Neural crest cell (in vitro differentiated cells): ENCODE measurements at places on chromosomes 5 and 9. TPM values are rescaled to one million over a fixed set of nuclear protein-coding genes. Genes with fewer than 3 reads are reported as not detected.

- peak overlapping the region; percentile 100 for H3K27ac ChIP-seq
- peaks cover 15% of the 10 kb centered on the region for H3K27me3 ChIP-seq
- peaks cover 18% of the 10 kb centered on the region for H3K36me3 ChIP-seq
- DNase-seq: no peak
- H3K4me3 ChIP-seq: peak overlapping the region; percentile 98
Observed at GRCh38 chr5:137753691-137754187, 424 bp downstream of the HNRNPA0 start.

Gene CCL21
- total RNA-seq: not detected in 2 replicates

DNA sequence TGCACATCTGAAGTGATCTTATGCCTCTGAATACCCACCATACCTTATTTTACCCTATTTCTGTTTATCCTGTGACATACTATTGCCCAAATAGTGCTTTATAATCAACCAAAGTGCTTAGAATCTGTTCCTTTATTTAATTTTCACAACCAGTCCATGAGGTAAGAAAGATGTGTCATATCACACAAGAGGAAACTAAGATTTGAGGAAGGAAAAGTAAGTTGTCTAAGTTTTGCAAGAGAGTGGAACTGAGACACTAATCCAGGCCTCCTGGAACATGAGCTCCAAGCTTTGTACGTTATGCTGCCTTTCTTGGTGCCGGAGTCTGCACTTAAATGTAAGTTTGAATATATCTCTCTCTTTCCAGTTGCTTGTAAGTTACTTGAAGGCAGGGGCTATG lies 17.2 kb downstream of the KDM3B start:
- DNase-seq: no peak
- peaks cover 14% of the 10 kb centered on the region for H3K4me1 ChIP-seq
- H3K4me3 ChIP-seq: no peak overlapping the region

Gene SLC34A1
- total RNA-seq: 0.16 TPM in 1 of 2 replicates, not detected in the other

Gene SLC25A2
- 0.72 and 1.1 TPM in 2 replicates for total RNA-seq

Gene C6
- not detected in 2 replicates for total RNA-seq

Gene PCSK5
- 2.7 and 3.1 TPM in 2 replicates for total RNA-seq

- H3K4me3 ChIP-seq: no peak overlapping the region
- no peak for DNase-seq
- H3K4me1 ChIP-seq: no peaks in the 10 kb centered on the region
- H3K36me3 ChIP-seq: no peaks in the 10 kb centered on the region
- no peaks in the 10 kb centered on the region for H3K27me3 ChIP-seq
Observed at GRCh38 chr9:7770111-7770510, 29.5 kb downstream of the DMAC1 start.

Gene CERCAM
- 49.7 and 56.4 TPM in 2 replicates for total RNA-seq

DNA sequence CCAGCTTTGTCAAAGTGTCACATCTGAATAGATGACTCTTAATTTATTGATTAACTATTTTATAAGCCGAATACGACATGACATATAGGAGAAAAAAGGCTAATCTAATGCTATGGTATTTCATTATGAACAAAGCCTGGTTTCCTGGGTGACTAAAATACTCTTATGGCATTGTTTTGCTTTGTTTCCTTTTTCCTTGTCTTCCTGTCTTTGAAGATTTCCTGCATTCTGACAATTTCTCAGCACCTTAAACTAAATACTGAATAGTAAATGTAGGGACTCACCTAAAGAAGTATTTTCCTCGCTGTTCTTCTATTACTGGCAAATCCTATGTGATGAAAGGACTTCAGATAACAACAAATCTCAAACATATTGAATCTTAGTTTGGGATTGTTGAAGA lies 1284.5 kb downstream of the EFNA5 start:
- no peak overlapping the region for H3K4me3 ChIP-seq
- H3K27ac ChIP-seq: no peak overlapping the region
- DNase-seq: no peak
- H3K36me3 ChIP-seq: no peaks in the 10 kb centered on the region
- no peaks in the 10 kb centered on the region for H3K27me3 ChIP-seq
- peaks cover 6% of the 10 kb centered on the region for H3K4me1 ChIP-seq

GRCh38 chr5:40052808-40053207 lies 626.9 kb upstream of the PTGER4 start:
- no peaks in the 10 kb centered on the region for H3K36me3 ChIP-seq
- DNase-seq: no peak
- H3K4me1 ChIP-seq: no peaks in the 10 kb centered on the region
- H3K27me3 ChIP-seq: no peaks in the 10 kb centered on the region
- no peak overlapping the region for H3K4me3 ChIP-seq

Gene RNF224
- 0.16 TPM in 1 of 2 replicates, not detected in the other for total RNA-seq

Gene PCDHB9
- 5.5 and 7.0 TPM in 2 replicates for total RNA-seq

GRCh38 chr5:143314659-143315058 lies 88.8 kb downstream of the NR3C1 start:
- DNase-seq: no peak
- no peaks in the 10 kb centered on the region for H3K27me3 ChIP-seq
- no peaks in the 10 kb centered on the region for H3K36me3 ChIP-seq
- H3K4me3 ChIP-seq: no peak overlapping the region
- no peaks in the 10 kb centered on the region for H3K4me1 ChIP-seq
- H3K27ac ChIP-seq: no peak overlapping the region

GRCh38 chr5:147057051-147057450 lies 177.8 kb upstream of the STK32A start:
- H3K27me3 ChIP-seq: no peaks in the 10 kb centered on the region
- no peak for DNase-seq
- no peak overlapping the region for H3K27ac ChIP-seq
- peaks cover 24% of the 10 kb centered on the region for H3K4me1 ChIP-seq
- no peaks in the 10 kb centered on the region for H3K36me3 ChIP-seq
